ENCODE measurements at places on chromosomes 16 and 17.

- no peak for DNase-seq
Observed at GRCh38 chr16:19138601-19139000, 24.8 kb downstream of the ITPRIPL2 start.

DNA sequence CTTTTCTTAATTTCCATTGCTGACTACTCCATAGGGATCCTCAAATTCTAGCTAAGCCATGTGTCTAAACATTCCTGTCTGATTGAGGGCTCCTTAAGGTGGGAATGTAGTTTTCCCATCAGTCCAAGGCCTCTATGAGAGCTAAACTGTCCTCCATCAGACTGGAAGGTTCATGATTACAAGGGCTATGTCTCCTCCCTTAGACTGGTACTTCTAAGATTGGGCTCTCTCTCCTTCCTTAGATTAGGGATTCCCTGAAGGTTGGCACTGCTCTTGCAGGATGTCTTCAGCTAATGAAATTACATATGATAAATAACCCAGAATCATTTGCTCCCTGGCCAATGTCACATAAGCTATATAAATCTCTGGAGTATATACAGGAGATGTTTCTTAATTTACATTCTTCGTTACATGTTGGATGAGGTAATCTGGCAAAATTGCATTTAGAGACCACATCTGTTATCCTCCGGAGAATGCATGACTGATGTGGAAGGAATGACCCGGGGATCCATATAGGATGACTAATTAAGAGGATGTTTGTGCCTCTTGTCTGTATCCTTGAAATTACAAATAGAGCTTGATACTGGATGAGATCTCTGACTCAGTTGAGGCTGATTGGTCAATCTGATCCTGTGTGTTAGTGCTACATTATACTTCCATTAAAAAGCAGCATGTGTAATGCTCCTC is 14.2 kb downstream of the B4GALNT2 start:
- DNase-seq = no peak

GRCh38 chr17:31132977-31133376 is 38.2 kb downstream of the NF1 start:
- DNase-seq = no peak

DNA sequence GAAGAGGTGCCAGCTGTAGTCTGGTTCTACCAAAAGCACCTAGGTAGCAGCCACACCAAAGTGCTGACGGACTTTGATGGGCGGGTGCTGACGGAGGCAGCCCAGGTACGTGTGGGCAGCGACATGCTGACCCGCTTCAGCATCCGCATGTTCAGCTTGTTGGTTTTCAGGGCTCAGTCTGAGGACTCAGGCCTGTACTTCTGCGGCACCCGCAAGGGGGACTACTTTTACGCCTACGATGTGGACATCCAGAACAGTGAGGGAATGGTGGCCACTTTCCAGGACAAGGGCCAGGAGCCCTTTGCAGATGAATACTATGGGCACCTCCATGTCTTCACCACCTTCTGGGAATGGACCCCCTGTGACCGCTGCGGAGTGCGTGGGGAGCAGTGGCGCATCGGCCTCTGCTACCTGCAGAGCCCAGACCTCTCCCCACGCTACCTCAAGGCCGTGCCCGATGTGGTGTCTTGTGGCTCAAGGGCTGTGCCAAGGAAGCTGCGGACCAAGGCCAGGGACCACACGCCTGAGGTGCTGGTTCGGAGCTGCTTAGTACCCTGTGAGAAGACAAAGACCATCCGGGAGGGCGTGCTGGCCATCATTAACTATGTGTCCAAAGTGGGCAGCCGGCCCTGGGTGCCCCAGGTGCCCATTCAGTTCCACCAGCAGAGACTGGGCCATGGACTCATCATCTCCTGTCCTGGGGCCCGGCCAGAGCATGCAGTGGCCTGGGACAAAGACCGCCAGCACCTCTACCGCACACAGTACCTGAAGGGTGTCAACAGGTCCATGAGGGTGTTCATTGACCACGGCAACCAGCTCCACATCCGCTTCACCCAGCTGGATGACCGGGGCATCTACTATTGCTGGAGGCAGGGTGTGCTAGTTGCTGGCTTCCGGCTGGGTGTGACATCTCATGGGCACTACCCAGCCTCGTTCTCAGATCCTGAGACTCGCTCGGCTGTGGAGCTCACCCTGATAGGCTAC is 5.0 kb upstream of the EFTUD2 start:
- no peak for DNase-seq

DNA sequence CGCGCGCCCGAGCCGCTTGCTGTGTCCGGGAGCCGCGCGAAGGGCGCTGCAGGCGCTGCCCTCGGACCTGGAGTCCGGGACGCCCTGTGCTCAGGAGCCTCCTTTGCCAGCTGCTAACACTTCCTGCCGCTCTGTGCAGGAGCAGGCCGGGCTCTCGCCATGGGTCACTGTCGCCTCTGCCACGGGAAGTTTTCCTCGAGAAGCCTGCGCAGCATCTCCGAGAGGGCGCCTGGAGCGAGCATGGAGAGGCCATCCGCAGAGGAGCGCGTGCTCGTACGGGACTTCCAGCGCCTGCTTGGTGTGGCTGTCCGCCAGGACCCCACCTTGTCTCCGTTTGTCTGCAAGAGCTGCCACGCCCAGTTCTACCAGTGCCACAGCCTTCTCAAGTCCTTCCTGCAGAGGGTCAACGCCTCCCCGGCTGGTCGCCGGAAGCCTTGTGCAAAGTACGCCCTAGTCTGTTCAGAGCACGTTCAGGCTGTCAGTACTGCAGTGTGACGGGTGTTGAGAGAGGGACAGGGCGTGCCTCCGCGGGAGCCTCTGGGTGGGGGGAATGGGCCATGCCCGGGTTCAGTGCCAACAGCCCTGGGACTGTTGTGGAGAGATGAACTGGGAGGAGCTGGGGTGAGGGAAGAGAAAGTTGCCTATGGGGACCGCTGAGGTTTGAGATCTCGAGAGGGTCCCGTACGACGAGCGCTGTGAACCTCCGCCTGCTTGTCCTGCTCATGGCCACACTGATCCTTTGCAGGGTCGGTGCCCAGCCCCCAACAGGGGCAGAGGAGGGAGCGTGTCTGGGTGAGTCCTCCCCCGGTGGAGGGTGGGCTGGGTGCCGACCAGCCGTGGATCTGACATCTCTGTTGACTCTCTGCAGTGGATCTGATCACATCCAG is 1.3 kb downstream of the ZNF276 start:
- no peak for DNase-seq

- DNase-seq = peak; percentile 73
Observed at GRCh38 chr17:28494445-28495188, 11.5 kb upstream of the FOXN1 start.

GRCh38 chr17:77824780-77825280 is 133.7 kb upstream of the TNRC6C start:
- no peak for DNase-seq

DNA sequence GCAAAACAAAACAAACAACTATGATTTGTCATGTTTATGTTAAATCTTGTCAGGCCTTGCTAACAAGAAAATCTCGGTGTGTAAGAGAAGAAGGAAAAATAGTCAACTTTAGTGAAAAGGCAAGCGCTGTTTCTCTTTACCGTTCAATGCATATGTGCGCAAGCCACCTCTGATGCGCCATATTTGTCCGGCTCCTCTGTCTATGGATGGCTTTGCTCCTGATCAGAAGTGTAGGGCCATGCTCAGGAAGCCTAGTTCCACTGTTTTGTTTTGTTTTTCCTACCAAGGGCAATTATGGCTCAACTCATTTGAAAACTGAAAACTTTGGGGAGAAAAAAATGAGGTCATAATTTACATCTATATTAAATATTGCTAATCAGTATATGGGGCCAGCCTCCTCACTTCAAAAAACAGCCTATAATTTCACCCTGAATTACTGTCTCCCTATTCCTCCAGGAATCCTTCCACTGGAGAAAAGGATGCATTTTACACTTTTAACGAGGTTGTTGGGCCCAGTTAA is 4.5 kb downstream of the MAF start:
- DNase-seq = no peak

- no peak for DNase-seq
Observed at GRCh38 chr16:79328402-79329165, 272.0 kb downstream of the MAF start.

GRCh38 chr17:19290066-19290705 is 53.0 kb downstream of the EPN2 start:
- DNase-seq = no peak

GRCh38 chr17:82023447-82024241 is 539 bp downstream of the LRRC45 start:
- DNase-seq = no peak

- DNase-seq = no peak
Observed at GRCh38 chr17:50841949-50842354, 6.6 kb downstream of the WFIKKN2 start.

- DNase-seq = no peak
Observed at GRCh38 chr17:78184868-78185267, 2.0 kb downstream of the TK1 start.

DNA sequence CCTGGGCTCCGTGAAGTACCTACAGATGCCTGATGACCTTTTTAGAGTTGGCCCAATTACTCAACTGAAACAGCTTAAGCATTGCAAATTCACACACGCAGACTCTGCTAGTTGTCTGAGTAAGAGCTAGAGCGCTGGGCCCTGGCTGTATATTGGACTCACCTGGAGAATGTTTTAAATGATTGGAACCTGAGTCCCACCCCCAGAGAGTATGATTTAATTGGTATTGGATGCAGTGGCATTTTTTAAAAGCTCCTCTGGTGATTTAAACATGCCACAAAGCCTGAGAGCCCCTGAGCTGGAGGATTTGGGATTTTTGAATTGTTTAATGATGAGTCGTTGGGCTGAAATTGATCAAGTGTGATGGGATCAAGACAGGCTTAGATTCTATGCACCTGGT is 143.9 kb upstream of the SDK2 start:
- no peak for DNase-seq

DNA sequence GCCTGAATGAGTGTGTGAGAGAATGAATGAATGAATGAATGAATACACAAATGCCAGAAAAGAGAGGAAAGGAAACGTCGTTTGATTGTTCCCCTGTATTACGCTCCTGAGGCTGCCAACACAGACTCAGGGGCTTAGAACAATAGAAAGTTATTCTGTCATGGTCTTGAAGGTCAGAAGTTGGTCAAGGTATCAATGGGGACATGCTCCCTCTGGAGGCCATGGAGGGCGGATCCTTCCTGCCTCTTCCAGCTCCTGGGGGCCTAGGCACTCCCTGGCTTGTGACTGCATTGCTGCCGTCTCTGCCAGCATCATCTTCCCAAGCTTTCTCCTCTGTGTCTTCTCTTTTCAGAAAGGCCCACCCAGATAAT is 1.5 kb upstream of the SLC38A8 start:
- DNase-seq = no peak

DNA sequence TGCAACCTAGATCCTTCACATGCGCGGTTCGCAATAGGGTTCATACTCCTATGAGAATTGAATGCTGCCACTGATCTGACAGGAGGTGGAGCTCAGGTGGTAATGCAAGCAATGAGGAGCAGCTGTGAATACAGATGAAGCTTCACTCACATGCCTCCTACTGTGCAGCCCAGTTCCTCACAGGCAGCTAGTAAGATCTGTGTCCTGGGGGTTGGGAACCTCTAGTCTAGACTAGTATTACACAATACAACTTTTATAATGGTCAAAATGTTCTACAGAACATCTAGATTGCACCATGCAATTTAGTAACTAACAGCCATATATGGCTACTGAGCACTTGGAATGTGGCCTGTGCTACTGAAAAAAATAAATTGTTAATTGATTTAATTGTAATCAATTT is 26.7 kb downstream of the ABCA5 start:
- DNase-seq = no peak

GRCh38 chr16:53948734-53949430 is 244.9 kb downstream of the FTO start:
- DNase-seq = no peak

GRCh38 chr17:9899280-9900043 is 5.6 kb downstream of the RCVRN start:
- no peak for DNase-seq

DNA sequence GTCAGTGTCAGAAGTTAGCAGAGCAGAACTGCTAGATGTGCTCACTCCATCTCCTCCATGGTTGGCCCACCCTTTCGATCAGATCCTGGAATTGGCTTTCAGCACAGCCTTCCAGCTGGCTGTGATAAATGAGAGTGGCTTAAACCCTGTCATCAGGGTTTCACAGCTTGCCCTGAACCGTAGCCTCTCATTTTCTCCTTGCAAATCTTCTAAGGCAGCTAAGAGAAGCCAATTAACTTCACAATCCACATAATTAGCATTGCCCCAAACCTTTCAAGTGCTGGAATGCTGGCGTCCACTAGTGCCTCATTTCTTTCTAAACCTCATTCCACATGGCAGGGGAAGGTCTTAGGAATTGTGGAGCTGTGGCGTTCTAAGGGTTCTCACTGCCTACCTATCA is 21.7 kb downstream of the MILR1 start:
- no peak for DNase-seq

DNA sequence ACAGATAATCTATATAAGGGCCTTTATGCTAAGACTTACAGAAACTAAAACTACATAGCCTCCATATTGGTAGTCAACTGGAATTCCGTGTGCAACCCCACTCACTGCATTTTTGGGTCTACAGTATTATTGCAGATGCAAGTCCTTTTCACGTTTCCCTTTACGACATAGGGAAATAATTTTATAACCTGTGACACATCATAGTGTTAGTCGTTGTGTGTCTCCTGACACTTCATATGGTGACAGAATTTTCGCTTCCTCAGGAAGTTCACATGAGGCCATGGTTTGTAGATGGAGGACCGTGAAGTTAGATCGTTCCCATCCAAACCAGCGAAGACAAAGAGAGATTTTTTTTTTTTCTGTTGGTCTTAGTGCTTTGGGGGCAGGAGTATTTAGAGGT is 15.7 kb upstream of the MRC2 start:
- no peak for DNase-seq

GRCh38 chr17:83101805-83102480 is 22.5 kb downstream of the METRNL start:
- no peak for DNase-seq

- no peak for DNase-seq
Observed at GRCh38 chr17:9911089-9911488, 6.0 kb upstream of the RCVRN start.

DNA sequence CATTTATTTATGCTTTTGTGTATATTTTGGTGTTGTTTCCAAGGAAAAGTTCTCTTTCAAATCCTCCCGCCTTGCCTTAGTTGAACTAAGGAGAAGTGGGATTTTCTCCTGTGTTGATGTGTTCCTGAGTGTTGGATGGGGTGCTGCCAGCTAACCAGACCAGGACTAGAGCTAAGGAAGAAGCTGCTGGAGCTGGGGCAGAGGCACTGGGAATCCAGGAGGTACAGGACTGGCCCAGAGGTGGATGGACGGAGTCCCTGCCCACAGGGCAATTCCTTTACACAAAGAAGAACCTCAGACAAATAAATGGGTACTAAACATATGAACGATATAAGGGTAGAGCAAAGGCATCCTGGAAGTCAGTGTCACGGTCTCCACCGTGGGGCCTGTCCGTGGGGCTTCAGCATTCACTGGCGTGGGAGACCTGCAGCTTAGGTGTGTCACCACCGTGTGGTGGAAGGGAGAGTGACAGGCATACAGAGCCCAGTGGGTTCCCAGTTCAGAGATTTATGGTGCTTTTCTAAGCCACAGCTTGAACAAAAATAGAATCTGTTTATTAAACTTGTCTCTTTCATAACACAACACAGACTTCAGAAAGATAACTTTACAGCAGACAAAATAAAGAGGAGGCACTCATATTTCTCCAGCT is 270.7 kb downstream of the NTN1 start:
- no peak for DNase-seq
